EL (cell line): ENCODE measurements at places on chromosomes 7 and 10.

DNA sequence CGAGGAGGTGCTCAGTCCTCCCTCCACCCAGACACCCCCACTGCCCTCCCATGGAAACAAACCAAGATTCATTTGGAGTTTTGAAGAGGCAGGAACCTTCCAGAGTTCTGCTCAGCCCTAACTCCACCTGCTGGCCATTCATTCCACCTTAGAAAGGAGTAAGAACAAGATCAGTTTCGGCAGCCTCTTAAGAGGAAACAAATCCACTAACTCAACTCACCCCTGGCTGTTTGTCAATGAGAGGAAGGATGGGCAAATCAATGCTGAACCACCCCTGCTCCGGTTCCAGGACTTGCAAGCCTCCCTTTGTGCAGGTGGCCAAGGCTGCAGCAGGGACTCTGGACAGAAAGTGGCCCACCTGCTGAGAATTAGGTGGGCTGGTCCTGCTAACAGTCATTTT is 26.2 kb downstream of the CCDC3 start:
- DNase-seq, result no peak

DNA sequence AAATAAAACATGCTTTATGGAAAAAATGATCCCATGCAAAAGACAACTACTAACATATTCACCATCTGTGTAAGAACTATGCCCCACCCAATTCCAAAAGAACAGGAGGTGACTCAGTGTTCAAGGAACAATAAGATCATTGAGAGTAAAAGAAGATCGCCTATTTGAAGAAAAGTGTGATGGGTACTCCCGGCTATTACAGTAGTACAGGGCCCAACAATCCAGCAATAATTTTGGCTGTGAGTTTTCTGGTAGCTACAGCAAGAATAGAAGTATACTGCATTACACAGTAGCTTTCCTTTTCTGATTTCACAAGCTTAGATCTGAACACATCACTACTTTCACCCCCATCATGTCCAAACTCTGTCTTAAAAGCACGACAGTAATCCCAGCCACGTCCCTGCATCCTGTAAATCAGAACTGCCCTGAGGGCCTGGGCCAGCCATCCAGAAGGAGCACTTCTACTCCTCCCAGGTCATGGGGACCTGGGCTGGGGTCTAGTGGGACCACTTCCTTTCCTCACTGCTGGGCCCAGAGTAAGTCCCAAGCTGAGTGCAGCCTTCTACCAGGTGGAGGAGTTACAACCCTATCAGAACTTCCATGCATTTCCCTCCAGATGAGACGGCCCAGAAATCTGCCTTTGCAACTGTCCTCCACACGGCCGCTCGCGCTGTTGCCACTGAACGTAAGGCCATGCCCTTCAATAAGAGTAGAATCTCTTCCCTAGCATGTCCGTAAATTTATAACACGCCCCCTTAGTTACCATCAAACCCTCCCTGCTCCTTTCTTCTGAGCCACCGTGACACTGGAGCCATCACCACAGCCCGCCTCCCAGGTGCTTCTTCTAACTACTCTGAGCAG is 7.9 kb downstream of the ESYT2 start:
- DNase-seq, result peak; percentile 68

- DNase-seq, result peak; percentile 41
Measured at GRCh38 chr10:76644476-76644875, 993.1 kb downstream of the KCNMA1 start.

- peak; percentile 11 for DNase-seq
Measured at GRCh38 chr7:154960063-154960790, 42.7 kb downstream of the PAXIP1 start.

DNA sequence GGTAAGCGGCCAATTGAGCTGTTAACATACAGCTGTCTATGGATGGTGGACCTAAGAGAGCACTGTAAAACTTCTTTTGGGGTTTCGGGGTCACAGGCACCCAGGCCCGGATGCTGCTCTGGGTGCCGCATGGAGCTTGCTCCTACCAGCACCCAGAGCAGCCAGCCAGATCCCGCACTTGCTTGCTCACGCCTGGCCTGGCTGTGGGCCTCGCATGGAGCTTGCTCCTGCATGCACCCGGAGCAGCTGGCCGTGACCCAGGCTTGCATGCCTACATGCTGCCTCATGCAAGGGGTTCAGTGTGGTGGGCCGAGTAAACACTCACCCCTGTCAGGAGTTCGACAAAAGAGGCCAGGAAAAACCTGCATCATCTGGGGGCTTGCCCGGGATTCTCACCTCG is 896.9 kb downstream of the SORCS1 start:
- peak; percentile 41 for DNase-seq
